ENCODE measurements at places on chromosomes 4 and X.

GRCh38 chr4:7160439-7160838 lies 31.9 kb upstream of the SORCS2 start:
- DNase-seq = no peak

DNA sequence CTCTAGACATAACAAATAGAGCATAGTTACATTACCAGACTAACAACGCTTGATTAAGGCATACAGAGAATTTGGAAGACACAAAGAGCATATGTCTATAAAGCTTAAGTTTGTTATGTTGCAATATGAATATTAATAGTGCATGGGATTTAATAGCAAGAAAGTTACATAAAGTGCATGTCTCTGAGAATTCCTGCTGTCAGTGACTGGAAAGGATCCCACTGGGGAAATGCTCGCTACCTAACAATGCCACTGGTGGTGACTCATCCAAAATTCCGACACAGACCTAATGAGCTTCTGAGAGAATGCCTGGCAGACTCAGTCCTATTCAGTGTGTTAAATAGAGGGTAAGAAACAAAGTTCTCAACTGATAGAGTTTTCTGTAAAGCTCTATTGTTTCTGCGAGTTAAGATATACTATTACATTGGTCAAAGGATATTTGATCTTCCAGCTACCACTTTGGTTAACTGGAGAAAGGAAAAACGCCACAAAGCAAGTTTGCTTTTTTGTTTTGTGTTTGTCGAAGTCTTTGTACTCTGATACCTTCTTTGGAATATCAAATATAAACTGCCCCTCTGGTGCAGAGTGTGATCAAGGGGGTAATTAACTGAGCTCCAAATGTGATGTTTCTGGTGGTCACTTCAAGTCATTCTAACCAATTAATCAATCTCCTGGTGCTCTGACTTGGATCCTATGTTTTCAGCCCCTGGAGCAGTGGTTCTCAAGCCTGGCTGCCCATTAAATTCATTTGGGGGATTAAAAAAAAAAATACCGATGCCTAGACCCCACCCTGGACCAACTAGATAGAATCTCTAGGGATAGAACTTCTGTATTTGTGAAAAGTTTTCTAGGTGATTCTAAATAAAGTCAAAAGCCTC lies 107.9 kb downstream of the PALLD start:
- peak; percentile 68 for DNase-seq

- peak; percentile 74 for DNase-seq
These were observed 1176.7 kb downstream of the NLGN4X start for GRCh38 chrX:5051831-5052491.

- no peak for DNase-seq
These were observed 11.3 kb upstream of the SPCS3 start for GRCh38 chr4:176308441-176308840.

GRCh38 chr4:24677909-24678308 lies 93.6 kb upstream of the DHX15 start:
- DNase-seq = no peak

Data from adrenal gland (tissue), 19 donors.